ENCODE measurements at places on chromosomes 2 and 18. TPM values are rescaled to one million over a fixed set of nuclear protein-coding genes. Genes with fewer than 3 reads are reported as not detected.
A peak's percentile ranks its signal among the peaks of the same experiment; 100 is the strongest.

Gene CETN1
- total RNA-seq, result not detected

GRCh38 chr2:76684756-76685155 is 837.4 kb downstream of the LRRTM4 start:
- DNase-seq, result no peak

DNA sequence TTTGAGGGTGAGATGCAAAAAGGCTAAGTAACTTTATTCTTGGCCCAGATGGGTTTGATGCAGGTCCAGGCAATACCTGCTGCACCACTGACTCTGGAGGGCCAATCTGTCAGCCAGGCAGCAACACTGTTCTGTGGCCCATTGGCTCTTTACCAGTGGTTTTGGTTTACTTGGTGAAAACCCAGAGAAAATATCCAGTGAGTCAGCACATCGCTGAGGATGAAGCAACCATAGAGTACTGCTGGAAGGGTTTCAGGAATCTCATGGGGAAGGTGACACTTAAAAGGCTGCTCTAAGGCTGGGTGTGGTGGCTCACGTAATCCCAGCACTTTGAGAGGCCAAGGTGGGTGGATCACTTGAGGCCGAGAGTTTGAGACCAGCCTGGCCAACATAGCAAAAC is 192.5 kb upstream of the FAM98A start:
- peak; percentile 97 for DNase-seq

GRCh38 chr18:32032609-32033008 is 14.0 kb downstream of the RNF125 start:
- no peak for DNase-seq
